ENCODE measurements at places on chromosomes 3 and 15. TPM values are rescaled to one million over a fixed set of nuclear protein-coding genes. Genes with fewer than 3 reads are reported as not detected.

Gene INSYN1
- not detected for total RNA-seq

Gene SPTSSB
- not detected for total RNA-seq

Gene MIX23
- 25.1 TPM for total RNA-seq

Gene CLDN1
- total RNA-seq: not detected

Gene NMB
- total RNA-seq: 2.5 TPM

DNA sequence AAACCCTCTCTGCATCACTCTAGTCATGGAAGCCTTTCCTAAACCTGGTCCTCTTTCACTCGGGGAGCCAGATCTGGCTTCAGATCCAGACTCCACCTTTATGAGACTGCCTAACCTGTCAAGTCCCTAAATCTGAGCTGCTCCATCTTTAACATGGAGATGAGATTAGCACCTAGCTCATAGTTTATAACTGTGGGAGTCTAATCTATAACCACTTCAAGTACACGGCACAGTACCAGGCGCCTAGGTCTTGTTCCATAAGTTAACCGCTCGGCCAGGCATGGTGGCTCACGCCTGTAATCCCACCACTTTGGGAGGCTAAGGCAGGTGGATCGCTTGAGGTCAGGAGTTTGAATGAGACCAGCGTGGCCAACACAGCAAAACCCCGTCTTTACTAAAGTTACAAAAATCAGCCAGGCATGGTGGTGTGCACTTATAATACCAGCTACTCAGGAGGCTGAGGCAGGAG is 30.3 kb downstream of the TPM1 start:
- H3K4me1 ChIP-seq: no peaks in the 10 kb centered on the region
- H3K27me3 ChIP-seq: peaks cover 1% of the 10 kb centered on the region
- DNase-seq: no peak
- no peak overlapping the region for H3K27ac ChIP-seq

DNA sequence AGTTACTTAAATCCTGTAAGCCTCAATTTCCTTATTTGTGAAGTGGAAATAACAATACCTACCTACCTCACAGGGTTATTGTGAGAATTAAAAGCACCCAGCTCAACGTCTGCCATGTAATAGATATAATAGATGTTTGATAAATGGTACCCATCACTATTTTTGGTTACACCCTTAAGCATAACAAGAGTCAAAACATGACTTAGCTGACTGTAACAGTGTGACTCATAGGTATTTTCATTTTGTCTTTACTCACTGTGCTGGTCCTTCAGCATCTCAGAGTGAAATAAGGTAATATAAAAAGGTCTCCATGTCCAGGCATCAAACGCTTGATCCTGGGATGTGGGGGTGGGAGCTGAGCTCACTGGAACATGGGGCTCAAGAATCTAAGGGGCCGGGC is 3.1 kb downstream of the CPLX3 start:
- no peaks in the 10 kb centered on the region for H3K36me3 ChIP-seq
- DNase-seq: no peak
- H3K27me3 ChIP-seq: peaks cover 11% of the 10 kb centered on the region
- H3K27ac ChIP-seq: no peak overlapping the region
- H3K4me1 ChIP-seq: no peaks in the 10 kb centered on the region

DNA sequence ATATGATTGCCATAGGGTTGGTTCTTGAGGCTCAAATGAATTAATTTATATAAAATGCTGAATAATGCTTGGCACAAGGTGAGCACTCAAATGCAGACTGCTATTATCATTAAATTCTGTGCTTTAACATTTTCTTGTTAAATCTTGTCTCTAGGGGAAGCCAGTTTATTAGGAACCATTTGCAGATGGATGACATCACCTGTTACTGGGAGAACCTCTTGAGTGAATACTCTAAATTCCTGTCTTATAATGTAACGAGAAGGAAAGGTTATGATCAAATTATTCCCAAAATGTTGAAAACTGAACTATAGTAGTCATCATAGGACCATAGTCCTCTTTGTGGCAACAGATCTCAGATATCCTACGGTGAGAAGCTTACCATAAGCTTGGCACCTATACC is 6.2 kb upstream of the TIMMDC1 start:
- no peaks in the 10 kb centered on the region for H3K27me3 ChIP-seq
- H3K4me1 ChIP-seq: no peaks in the 10 kb centered on the region
- H3K4me3 ChIP-seq: no peak overlapping the region
- DNase-seq: no peak

GRCh38 chr3:59386165-59386564 is 336.3 kb upstream of the CFAP20DC start:
- H3K36me3 ChIP-seq: no peaks in the 10 kb centered on the region
- no peaks in the 10 kb centered on the region for H3K27me3 ChIP-seq
- DNase-seq: no peak
- H3K27ac ChIP-seq: no peak overlapping the region
- H3K4me1 ChIP-seq: peaks cover 24% of the 10 kb centered on the region

DNA sequence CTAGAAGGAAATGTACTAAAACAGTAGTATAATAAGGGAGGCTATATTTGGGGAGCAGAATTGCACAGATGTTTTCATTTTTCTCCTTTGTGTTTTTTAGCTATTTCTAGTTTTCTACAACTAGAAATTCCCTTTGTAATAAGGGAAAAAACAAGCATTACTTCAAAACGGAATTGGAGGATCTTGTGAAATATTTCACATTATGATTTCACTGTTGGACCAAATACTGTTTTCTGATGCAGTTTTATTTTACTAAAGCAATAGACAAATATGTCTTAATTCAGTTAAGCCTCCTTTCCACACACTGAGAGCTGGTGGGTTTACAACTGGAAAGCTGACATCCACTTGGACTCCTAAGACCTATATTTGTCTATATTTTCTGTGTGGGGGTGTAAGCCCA is 7.3 kb downstream of the CCR1 start:
- H3K27me3 ChIP-seq: no peaks in the 10 kb centered on the region
- H3K4me3 ChIP-seq: no peak overlapping the region
- DNase-seq: no peak
- no peaks in the 10 kb centered on the region for H3K36me3 ChIP-seq
- no peak overlapping the region for H3K27ac ChIP-seq

DNA sequence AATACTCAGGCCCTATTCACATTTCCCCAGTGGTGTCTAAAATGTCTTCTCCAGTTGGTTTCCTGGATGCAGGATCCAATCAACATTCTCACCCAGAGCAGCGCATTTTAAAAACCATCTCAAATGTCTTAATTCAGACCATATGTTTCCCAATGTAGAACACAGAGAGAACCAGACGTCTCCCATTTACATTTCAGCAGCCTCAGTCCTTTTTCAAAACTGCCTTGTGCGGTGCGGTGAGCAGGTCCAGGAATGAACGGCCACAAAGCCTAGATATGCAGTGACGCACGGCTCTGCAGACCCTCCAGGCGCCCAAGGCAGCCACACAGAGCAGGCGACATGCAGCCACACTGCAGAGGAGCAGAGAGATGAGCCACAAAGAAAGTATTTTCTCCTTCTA is 66.1 kb upstream of the MEX3B start:
- no peaks in the 10 kb centered on the region for H3K36me3 ChIP-seq
- no peak overlapping the region for H3K27ac ChIP-seq
- no peak overlapping the region for H3K4me3 ChIP-seq
- H3K4me1 ChIP-seq: no peaks in the 10 kb centered on the region
- no peak for DNase-seq
- no peaks in the 10 kb centered on the region for H3K27me3 ChIP-seq

DNA sequence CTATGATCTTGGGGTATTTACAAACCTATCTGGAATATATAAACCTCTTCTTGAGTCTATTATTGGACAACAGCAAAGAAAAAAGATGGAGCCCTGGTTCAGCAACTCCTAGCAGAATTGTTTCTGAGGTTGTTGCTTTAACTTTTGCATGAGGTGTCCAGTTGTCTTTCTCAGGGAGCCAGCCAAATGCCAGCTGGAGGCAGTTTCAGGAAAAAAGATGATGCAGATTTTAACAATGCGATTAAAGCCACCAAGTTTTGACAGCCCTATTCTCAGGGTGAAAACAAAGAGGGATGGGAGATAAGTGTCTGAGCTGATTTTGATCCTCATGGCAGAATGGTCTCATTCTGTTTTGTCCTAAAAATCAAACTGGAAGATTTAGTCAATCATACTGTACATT is 181.6 kb upstream of the RASGRP1 start:
- H3K27me3 ChIP-seq: no peaks in the 10 kb centered on the region
- H3K36me3 ChIP-seq: no peaks in the 10 kb centered on the region
- H3K4me1 ChIP-seq: no peaks in the 10 kb centered on the region
- H3K4me3 ChIP-seq: no peak overlapping the region
- H3K27ac ChIP-seq: no peak overlapping the region
